ENCODE measurements at places on chromosomes 12 and 14.

- no peak for DNase-seq
Observed at GRCh38 chr12:98578821-98579220, 14.7 kb upstream of the SLC25A3 start.

GRCh38 chr14:89565607-89566006, 148.6 kb upstream of the FOXN3 start:
- DNase-seq, result no peak

DNA sequence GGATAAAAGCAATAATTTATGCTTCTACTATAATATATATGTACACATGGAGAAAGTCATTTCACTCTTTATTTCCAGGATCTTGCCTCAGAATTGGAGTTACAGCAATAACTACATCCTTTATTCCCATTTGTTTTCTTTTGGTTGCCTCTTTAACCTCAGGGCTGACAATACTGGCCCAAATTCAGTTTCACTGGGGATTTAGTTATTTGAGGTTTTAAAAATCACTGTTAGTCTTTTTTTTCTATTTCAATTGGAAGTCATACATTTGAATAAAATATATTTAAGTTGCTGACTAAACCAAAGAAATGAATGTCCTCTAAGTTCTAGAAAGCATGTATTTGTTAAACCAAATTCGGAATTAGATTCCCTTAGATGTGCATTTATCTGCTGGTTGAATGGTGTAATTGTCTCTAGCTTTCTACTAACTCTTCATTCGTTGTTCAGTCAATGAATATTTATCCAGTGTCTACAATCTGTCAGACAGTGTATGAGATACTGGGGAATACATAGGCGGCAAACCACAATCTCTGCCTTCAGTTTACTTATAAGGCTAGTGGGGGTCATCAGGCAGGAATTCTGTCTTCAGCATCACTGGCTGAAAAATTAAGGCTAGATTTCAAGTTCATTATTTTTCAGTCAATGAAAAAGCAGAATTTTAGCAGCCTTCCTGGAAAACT, 190.8 kb upstream of the ARHGAP5 start:
- no peak for DNase-seq

DNA sequence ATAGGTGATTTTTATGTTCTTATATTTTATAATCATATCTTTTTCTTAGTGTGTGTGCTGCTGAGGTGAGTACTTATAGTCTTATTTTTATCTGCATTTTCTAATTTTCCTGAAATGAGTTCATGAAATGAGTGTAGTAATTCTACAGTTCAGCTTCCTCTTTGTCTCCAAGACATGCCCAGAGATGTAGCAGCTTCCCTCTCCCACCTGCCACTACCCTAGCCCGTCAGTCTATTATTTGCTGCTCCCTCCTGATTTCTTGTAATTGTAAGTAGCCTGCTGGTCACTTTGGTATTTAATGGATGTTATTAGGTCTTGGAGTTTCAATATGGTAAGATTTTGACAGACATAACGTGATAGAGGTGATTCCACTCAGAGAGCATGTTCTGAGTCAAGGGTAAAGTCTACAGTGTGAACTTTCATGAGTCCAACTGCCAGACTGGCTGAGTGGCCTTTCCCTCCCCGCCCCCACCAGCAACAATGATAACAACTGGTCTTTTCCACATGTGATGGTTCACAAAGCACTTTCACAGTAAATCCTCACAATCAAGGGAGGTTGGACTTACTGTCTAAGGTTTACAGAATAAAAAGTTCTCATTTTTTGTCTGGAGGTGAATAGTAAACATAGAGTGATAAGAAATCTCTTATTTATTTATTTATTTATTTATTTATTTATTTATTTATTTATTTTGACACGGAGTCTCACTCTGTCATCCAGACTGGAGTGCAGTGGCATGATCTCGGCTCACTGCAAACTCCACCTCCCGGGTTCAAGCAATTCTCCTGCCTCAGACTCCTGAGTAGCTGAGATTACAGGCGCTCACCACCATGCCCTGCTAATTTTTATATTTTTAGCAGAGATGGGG, 4.2 kb upstream of the RIPK3 start:
- no peak for DNase-seq

DNA sequence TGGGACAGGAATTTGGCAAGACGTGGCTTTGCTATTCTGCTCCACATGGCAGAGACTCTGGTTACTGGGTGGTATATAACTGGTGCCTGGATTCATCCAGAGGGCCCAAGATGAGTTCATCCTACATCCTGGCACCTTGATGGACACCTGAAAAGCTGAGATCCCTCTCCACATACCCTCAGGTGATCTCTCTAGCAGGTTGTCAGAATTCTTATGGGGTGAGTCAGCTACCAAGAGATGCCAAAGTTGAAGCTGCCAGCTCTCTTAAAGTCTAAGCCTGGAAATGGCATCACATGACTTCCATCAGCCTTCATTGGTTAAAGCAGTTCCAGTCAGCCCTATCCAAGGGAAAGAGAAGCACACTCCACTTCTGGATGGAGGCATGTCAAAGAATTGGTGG, 300.7 kb upstream of the SEL1L start:
- DNase-seq, result no peak

GRCh38 chr12:1078002-1078401, 87.0 kb downstream of the ERC1 start:
- no peak for DNase-seq

DNA sequence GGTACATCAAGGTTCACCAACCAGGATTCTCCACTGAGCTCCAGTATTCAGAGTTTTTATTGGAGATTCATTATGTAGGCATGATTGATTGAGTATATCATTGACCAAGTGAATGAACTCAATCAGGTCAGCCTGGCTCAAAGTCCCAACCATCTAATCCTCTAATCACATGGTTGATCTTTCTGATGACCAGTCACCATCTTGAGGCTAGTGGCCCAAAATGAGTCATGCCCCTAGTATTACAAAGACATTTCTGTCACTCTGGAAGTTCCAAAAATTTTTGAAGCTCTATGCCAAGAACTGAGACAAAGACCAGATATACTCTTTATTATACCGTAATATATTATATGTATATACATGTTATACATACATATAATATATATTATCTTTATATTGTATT, 75.9 kb upstream of the ATF7IP start:
- no peak for DNase-seq

- DNase-seq, result no peak
Observed at GRCh38 chr12:114762490-114763110, 78.6 kb upstream of the TBX3 start.

DNA sequence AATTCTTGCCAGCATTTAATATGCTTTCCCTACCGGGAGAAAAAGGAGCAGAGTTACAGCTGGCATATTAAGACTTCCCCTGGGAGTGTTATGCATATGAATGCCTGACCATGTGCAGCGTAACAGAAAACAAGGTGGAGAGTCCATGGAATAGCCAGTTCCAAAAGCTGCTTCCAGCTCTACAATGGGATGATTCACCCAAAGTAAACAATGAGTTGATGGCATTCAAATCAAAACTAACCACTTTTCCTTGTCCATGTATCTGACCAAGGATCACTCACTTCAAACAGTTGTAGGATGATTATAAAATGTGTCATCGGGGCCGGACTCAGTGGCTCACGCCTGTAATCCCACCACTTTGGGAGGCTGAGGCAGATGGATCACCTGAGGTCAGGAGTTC, 48.1 kb upstream of the BICDL1 start:
- DNase-seq, result no peak

GRCh38 chr14:64786296-64787149, 82.3 kb downstream of the PLEKHG3 start:
- DNase-seq, result no peak

- DNase-seq, result no peak
Observed at GRCh38 chr14:64695071-64695470, 9.2 kb upstream of the PLEKHG3 start.

DNA sequence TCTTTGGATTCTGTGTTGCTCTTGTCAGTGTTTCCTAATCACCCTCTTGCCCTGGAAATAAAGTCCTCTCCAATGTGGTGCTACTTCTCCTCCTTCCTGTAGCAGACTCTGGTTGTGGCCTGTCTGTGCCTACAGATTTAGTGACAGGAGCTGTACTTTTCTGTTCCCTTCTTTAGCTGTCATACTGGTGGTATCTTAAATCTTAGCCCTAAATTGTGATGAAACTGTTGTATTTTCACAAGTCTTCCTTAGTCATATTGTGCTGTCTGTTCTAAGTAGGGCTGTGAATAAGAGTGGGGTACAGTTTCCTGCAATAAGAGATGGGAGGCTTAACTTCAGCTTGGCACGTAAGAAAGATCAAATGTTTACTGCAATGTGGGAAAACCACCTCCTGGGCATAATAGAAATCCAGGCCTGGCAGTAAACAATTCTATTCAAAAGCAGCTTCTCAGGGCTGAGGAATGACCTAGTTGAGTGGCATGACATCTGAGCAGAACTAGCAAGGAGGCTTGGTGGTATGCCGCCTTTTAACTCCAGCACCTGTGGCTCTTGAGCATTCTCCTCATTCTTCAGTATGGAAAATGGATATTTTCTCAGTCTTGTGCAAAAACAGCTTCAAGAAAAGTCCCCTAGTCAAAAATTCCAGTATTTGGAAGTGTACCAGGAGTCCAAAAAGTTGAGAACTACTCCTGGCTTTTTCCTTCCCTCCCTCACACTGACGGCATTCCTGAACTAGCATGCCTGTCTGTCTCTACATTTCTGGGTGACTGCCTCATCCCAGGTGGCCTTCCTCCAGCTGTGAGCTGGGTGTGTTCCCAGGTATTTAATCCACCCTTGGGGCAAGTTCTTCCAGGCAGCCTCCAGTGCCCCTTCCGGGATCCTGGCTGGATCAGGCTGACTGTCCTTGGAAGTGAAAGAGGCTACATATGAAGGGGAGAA, 19.5 kb downstream of the ANO6 start:
- no peak for DNase-seq

- DNase-seq, result no peak
Observed at GRCh38 chr14:57508756-57509155, 15.1 kb upstream of the CCDC198 start.

GRCh38 chr12:31915446-31915845, 43.8 kb upstream of the RESF1 start:
- DNase-seq, result no peak

- no peak for DNase-seq
Observed at GRCh38 chr12:116665666-116666304, 72.1 kb downstream of the SPRING1 start.

DNA sequence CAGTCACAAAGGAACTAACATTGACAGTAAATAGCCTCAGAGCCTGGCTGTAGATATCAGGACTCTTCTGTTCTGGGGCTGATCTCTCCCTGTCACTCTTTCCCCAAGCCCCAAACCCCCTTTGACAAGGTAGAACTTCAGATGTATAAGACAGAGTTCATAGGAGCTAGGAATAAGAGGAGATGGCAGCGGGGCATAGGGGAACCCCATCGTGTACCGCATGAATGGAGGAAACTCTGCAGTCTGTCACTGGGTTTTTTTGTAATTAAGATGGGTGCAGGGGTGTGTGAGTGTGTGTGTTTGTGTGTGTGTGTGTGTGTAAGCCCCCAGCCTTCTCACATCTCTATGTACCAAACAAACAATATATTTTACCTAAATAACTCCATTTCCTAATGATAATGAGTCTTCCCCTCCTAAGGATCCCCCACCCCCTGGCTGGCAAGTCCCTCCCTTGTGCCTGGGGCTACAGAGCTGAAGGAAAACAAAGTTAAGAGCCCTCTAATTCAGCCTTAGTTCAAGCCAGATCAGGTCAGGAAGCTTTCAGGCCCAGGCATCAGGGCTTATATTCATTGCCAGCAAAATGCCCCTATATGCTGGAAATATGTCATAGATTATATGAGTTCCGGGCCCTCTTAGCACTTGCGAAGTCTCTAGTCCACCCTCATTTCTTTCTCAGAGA, 9.1 kb upstream of the HOXC4 start:
- no peak for DNase-seq

GRCh38 chr12:109804820-109805761, 28.1 kb downstream of the TRPV4 start:
- DNase-seq, result peak; percentile 46

- no peak for DNase-seq
Observed at GRCh38 chr14:102903248-102903888, 19.1 kb upstream of the AMN start.

GRCh38 chr12:62726471-62726980, 208.4 kb downstream of the PPM1H start:
- DNase-seq, result no peak

GRCh38 chr14:61147831-61148549, 133.1 kb downstream of the TMEM30B start:
- no peak for DNase-seq

GRCh38 chr14:39050389-39050788, 52.6 kb downstream of the SEC23A start:
- no peak for DNase-seq

GRCh38 chr12:114967151-114967550, 283.2 kb upstream of the TBX3 start:
- DNase-seq, result no peak

GRCh38 chr14:100708425-100709288, 18.0 kb upstream of the DLK1 start:
- DNase-seq, result no peak

- DNase-seq, result no peak
Observed at GRCh38 chr14:37787879-37788494, 192.6 kb downstream of the TTC6 start.

DNA sequence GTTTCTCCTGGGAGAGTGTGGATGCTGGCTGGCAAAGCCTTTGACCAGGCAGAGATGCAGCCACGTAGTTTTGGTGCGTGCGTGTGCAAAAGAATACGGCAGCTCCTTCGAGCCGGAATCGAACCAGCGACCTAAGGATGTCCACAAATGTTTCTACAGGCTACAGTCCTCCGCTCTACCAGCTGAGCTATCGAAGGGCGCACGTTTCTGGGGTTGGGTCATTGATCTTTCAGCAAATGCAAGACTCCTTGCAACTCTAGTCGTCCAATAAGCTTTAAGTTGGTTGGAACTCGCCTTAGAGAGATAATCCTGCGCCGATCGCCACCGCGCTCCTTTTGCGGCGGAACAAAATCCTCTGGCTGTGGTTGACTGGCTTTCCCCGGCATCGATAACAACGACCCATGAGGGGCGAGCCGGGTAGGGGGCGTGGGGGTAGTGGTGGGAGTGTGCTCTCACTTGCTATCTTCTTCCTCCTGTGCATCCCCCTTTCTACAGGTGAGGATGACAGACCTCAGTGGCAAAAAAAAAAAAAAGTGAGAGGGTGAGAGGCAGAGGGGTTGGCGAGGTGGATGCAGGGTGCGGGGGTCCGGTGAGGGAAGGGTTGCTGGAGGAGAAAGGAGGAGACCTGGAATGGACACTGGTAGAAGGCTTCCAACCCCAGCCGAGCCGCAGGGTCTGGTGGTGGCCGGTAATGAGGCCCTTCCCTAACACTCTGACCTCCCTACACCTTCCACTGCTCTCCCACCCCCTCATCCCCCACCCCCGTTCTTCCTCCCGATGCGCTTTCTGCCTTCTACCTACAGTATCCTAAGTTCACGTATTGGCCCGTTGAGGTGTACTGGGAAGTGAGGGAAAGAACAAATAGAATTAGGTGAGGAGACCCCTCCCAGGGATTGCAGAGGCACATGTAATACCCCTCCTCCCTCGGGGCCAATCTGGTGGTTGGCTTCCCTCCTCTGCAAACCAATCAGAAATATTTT, 11.8 kb upstream of the OR6S1 start:
- no peak for DNase-seq

GRCh38 chr14:21924479-21924878, 250.9 kb upstream of the OR4E1 start:
- peak; percentile 19 for DNase-seq

Measured in activated CD8-positive, alpha-beta memory T cell treated with anti-CD3 and anti-CD28 coated beads for 1 hour (primary cell).